ENCODE measurements at places on chromosomes 2 and 18. TPM values are rescaled to one million over a fixed set of nuclear protein-coding genes. Genes with fewer than 3 reads are reported as not detected.

GRCh38 chr2:169599568-169599967 lies 15.4 kb downstream of the PPIG start:
- DNase-seq, result no peak

GRCh38 chr2:240946046-240946445 lies 39.9 kb downstream of the CROCC2 start:
- DNase-seq, result peak; percentile 0

DNA sequence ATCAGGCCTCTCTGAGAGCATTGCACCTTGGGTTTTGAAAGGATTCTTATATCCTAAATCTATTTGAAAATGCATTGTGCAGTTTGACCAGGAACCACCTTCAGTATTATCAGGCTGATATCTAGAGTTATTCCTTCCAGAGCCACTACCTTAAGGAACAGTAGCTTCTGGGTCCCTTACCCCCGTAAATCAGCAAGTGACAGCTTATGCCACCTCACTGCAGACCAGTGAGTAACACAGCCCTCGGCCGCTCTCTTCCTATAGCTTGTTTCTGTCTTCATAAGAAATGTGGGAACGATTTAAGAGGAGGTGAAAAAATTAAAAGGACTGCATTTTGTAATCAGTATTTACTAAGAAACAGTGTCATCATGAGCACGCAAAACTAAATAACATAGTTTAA lies 584.2 kb downstream of the GALR1 start:
- DNase-seq, result no peak

DNA sequence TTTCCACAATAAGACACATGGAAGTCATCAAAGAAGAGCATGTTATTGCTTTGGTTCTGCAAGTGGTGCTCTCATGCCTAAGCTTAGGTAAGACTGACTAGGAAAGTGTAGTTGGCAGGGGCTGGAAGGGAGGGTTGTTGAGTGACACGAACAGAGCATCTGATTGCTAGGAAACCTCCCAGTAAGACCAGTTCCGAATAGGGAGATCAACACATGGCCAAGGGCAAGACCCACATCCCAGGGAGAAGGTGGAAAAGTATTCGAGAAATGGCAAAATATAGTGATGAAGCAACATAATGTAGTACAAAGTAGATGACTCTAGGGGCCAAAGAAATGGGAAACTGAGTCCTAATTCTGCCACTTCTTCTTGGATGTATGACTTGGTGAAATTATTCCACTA lies 33.8 kb upstream of the FMNL2 start:
- DNase-seq, result no peak

DNA sequence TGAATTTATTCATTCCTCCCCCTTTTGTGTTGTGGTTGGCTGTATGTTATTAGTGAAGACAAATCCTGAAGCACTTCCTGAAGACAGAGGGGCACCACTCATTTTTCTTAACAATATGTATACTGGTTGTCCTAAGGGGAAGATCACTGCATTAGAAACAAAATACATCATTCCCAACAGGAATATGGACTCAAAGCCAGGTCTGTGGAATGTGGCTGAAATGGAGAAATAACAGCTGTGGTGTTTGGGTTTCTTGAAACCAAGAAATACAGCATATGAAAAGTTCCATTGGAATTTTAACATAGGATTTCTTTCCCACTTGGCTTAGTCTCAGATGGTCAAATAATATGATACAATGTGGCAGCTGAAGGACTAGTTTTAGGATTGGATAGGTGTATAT lies 267.6 kb downstream of the KCNE4 start:
- no peak for DNase-seq

- no peak for DNase-seq
These were observed 25.1 kb downstream of the CDK15 start for GRCh38 chr2:201831469-201831868.

- no peak for DNase-seq
These were observed 58.7 kb downstream of the SPATS2L start for GRCh38 chr2:200365209-200365608.

DNA sequence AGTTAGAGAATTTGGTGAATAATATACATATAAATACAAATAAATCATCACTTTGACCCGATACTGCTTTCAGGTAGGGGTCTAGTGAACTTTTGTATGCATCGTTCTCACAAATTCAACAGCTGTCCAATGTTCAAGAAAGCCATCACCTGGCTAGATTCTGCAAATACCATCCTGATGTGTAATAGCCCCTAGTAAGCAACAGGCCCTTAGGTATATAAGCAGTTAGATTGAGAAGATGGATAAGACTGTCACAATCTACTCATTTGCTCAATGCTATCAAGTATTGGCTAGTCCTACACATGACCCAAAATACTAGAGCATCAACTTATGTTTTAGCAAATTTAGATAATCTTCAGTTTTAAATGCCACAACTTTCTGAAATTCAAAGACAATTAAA lies 20.7 kb upstream of the DSG1 start:
- DNase-seq, result no peak

GRCh38 chr2:67394734-67395133 lies 2.4 kb upstream of the ETAA1 start:
- no peak for DNase-seq

- DNase-seq, result no peak
These were observed 62.3 kb downstream of the RHBDD1 start for GRCh38 chr2:226898121-226898520.

- no peak for DNase-seq
These were observed 252.5 kb upstream of the HNRNPA3 start for GRCh38 chr2:176960061-176960460.

DNA sequence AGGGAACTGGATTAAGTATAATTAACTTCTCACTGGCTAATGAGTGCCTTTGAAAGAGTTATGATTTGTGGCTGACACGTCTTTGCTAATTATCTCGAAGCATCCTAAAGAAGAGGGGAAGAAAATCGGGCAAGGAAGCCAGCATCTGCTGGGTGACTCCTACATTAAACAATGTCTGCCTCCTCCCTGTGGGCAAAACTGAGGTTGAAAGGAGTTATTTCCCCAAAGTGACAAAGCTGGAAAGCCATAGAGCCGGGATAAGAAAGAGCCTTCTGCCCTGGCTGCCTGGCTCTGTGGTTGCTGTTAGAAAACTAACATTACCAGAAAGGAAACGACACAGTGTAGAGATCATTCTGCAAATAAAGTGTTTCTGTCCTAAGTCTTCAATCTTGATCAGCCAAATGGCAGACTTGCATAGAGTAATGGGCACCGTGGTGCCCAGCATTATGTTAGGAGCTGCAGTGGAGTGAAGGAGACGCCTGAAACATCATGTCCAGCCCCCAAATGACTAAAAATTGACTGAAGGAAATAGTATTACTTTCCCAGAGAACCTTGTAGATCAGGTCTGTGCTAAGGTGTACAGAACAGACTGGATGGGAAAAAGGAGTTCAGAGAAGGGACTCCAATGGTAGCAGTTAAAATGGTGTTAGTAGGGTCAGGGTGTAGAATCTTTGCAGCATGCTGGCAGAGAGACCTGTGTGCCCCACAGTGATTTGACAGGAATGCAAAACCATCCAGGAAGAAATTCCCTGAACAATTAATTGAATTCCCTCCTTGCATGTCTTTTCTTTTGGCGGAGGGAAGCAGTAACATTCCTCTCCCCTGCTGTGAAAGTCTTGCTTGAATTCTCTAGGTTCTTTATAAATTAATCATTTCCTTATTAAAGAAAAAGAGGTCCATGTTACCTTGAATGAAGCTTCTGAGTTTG lies 44.4 kb downstream of the ALPK2 start:
- DNase-seq, result no peak

DNA sequence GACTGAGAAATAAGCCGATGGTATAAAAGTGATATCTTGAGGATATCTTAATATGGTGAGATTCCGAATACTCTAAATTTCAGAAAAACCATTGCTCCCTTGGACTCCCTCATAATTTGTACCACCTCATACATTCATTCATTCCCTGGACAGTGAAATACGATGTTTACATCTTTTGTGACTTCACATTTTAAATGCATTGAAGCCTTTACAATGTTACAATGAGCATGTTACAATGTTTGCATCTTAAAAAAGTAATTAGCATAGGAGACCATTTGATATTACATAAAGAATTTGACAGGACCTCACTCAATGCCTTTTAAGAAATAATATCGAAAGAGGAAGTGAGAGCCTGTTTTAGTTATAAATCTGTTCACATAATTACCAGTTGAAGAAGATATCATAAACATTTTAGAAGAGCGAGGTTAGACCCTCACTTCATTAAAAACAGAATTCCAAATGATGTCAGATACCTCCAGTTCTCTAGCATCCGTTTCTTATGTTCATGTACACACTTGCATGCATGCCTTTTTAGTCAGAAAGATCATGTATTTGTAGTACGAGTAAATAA lies 372.0 kb downstream of the ARHGAP15 start:
- no peak for DNase-seq

DNA sequence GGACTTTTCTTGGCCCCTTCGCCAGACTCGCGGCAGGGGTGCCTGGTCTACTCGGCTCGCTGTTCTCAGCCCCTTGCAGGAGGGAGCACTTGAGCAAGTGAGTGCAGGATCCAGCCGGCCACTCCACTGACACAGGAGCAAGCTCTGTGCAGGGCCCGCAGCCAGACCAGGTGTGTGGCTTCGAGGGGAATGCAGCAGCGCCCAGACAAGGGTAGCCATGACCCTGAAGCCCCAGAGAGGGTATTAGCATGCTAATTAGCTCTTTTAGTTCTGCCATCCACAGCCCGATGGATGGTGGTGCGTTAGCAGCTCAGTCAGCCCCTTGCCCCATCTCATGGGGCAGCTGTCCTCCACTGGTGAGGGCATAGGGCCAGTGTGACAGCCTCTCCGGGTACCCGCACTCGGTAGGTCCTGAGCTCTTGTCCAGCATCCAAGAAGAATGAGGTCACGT lies 103.2 kb upstream of the HS6ST1 start:
- no peak for DNase-seq

- no peak for DNase-seq
These were observed 755.5 kb downstream of the SUCLG1 start for GRCh38 chr2:83703598-83703997.

DNA sequence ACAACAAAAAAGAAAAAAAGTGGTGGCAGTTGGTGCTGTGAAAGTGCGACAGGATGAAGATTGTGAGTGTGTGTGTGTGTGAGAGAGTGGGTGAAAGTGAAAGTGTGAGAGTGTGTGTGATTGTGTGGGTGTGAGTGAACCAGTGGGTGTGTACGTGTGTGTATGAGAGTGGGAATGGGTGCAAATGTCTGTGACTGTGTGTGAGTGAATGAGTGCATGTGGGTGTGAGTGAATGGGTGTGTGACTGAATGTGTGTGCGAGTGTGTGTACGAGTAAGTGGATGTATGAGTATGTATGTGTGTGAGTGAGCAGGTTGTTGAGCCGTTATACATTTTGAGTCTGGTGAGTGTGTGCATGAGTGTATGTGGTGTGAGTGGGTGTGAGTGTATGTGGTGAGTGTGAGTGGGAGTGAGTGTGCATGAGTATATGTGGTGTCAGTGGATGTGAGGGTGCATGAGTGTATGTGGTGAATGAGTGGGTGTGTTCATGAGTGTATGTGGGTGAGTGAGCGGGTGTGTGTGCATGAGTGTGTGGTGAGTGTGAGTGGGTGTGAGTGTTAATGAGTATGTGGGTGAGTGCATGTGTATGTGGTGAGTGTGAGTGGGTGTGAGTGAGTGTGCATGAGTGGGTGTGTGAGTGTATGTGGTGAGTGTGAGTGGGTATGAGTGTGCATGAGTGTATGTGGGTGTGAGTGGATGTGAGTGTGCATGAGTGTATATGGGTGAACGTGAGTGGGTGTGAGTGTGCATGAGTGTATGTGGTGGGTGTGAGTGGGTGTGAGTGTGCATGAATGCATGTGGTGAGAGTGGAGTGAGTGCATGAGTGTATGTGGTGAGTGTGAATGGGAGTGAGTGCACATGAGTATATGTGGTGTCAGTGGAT lies 69.3 kb upstream of the HPCAL1 start:
- no peak for DNase-seq

DNA sequence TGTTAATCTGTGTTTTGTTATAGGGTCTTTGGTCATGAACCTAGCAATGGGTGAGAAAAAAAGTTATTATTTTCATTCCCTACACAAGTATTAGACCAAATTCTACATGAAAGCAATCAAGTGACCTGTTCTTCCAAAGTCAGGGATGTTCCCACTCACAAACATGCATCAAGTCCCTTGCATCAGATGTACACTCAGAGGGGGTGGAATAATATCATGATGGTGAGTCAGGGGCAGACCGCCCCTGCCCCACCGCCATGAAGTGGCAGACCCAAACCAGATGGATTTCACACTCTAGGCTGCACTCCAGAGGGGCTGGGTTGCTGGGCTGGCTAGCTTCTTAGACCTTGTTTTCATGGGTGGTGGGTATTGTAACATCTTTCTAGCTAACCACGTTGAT lies 91.4 kb downstream of the ACAA2 start:
- no peak for DNase-seq

DNA sequence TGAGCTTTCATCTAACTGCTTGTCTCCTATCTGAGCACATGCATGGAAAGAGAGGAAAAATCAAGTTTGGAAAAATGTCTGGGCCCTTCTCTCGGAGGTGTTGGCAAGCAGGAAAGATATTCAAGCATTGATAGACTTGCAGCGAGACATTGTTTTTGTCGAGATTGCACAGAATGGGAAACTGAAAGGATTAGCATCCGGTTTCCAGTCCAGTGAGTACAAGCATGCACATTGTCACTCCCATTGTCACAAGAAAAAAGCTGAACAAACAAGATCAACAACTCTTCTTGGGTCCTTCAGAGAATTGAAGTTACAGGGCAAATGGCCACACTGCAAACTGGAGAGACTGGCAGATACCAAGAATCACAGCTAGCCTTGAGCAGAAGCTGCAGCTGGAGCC lies 19.6 kb upstream of the MC5R start:
- no peak for DNase-seq

DNA sequence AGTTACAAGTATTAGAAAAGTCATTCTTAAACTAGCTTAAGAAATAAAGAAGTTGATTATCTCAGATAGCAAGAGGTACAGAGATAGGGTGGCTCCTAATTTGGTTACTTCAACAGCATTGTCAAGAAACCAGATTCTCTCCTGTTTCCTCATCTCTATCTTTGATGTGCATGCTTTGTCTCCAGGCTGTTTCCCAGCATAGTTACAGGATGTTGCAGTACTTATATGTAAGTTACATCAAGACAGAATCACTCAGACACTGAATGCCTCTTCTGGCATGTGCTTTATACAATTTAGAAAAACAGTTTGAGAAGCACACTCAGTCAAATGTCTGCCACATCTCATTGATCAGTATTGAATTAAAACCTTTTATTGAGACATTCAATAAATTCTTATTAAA lies 189.5 kb upstream of the UBE2E3 start:
- DNase-seq, result no peak

DNA sequence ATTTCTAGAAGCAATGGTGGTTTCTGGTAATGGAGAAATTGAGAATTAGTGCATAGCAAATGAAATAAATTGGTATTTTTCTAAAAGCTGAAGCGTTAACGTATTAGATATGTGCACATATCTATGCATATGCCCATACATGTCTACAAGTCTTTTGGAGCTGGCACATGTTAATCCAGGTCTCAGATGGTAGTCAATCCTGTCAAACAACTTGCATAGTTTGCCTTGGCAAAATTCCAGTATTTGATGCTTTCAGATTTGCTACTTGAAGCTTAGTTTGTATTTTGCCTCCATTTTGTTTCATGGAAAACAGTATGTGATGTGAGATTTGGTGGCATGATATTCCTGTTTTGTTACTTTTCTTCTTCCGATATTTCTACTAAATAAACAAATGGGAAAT lies 304.6 kb downstream of the PARD3B start:
- DNase-seq, result no peak

PIAS2 gene
- 23.4 TPM for total RNA-seq

GPR35 gene
- total RNA-seq, result 2.5 TPM

ANKAR gene
- 1.6 TPM for total RNA-seq

FBXO15 gene
- total RNA-seq, result 1.2 TPM

MC2R gene
- not detected for total RNA-seq

ALLC gene
- not detected for total RNA-seq

MALL gene
- total RNA-seq, result 0.17 TPM

AFF3 gene
- total RNA-seq, result 2.1 TPM

SRD5A2 gene
- total RNA-seq, result not detected

CAPN14 gene
- total RNA-seq, result 1.1 TPM

Data from activated naive CD4-positive, alpha-beta T cell treated with anti-CD3 and anti-CD28 coated beads for 36 hours (primary cell).